Panc1 (cell line): ENCODE measurements at places on chromosomes 1 and 21. TPM values are rescaled to one million over a fixed set of nuclear protein-coding genes. Genes with fewer than 3 reads are reported as not detected.

Gene XCL2
- total RNA-seq = not detected

Gene LCE2A
- not detected for total RNA-seq

Gene WNT3A
- total RNA-seq = not detected

Gene ARHGAP30
- 0.36 TPM for total RNA-seq

Gene CELA2B
- not detected for total RNA-seq

Gene RHD
- total RNA-seq = not detected

Gene IFNAR1
- total RNA-seq = 23.8 TPM

Gene S100A9
- total RNA-seq = 0.44 TPM

Gene THEM5
- total RNA-seq = not detected

Gene LIX1L
- 23.3 TPM for total RNA-seq

Gene NKAIN1
- total RNA-seq = 1.7 TPM

Gene FCAMR
- not detected for total RNA-seq

Gene TNFRSF8
- total RNA-seq = 0.13 TPM

Gene PRKAA2
- total RNA-seq = 11.1 TPM

Gene AMY1B
- total RNA-seq = not detected

Gene B3GALT2
- total RNA-seq = 0.08 TPM

Gene IFNGR2
- total RNA-seq = 47.9 TPM

Gene SCAF4
- 28.4 TPM for total RNA-seq

Gene ALX3
- not detected for total RNA-seq

Gene SMCP
- not detected for total RNA-seq

Gene SPATA1
- total RNA-seq = 5.0 TPM

Gene ZNF648
- not detected for total RNA-seq

Gene CLEC20A
- total RNA-seq = not detected

Gene LRRC38
- total RNA-seq = not detected

Gene USH2A
- not detected for total RNA-seq

Gene LRRC41
- 55.3 TPM for total RNA-seq

Gene LINGO4
- total RNA-seq = not detected
